Kidney (tissue), 22 donors: ENCODE measurements at places on chromosomes 3 and 15.

GRCh38 chr15:101122266-101122665 is 129.6 kb downstream of the CHSY1 start:
- no peak for DNase-seq
- no peaks in the 10 kb centered on the region for H3K36me3 ChIP-seq
- no peaks in the 10 kb centered on the region for H3K4me1 ChIP-seq
- no peaks in the 10 kb centered on the region for H3K27me3 ChIP-seq

DNA sequence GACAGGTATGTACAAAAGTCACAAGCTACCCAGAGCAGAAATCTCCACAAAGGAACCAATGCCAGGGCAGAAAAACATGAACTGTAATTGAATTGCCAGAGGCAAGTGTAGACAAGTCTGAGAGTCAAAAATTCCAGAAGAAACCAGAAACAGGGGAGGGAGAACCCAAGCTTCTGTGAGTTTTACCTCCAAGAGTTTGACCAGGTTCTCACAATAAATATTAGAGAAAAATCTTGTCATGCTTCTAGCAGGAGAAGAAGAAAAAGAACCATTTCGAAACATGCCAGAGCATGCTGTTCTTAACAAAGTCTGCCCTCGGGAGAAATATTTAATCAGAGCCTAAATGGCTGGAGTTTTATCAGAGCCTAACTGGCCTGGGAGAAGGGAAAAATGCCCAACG is 32.5 kb upstream of the AP3B2 start:
- H3K36me3 ChIP-seq, result no peaks in the 10 kb centered on the region
- no peak for DNase-seq
- H3K27me3 ChIP-seq, result no peaks in the 10 kb centered on the region
- H3K27ac ChIP-seq, result no peak overlapping the region

DNA sequence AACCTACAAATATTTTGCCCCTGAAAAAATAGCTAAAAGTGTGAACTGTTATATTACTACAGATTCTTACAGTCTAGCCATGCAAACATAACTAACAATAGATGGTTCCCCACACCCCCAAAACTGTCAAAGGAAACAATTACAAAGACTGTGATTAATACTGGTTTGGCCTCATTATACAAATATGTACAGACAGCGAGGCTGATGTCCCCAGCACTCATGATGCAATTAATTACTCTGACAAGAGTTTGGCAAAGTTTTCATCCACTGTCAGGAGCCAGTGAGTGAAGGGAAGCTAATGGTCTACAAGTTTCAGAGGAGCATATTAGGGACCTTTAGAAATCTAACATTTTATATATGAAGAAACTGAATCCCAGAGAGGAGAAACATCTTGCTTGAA is 61.0 kb downstream of the HMG20A start:
- DNase-seq, result no peak
- H3K4me3 ChIP-seq, result no peak overlapping the region
- H3K27ac ChIP-seq, result no peak overlapping the region
- H3K4me1 ChIP-seq, result peaks cover 2% of the 10 kb centered on the region
- no peaks in the 10 kb centered on the region for H3K27me3 ChIP-seq

GRCh38 chr15:49145651-49146609 is 9.5 kb downstream of the COPS2 start:
- no peaks in the 10 kb centered on the region for H3K27me3 ChIP-seq
- peaks cover 17% of the 10 kb centered on the region for H3K36me3 ChIP-seq
- H3K4me1 ChIP-seq, result no peaks in the 10 kb centered on the region
- no peak overlapping the region for H3K27ac ChIP-seq

GRCh38 chr3:14824646-14825045 is 5.9 kb downstream of the FGD5 start:
- no peak overlapping the region for H3K4me3 ChIP-seq
- no peaks in the 10 kb centered on the region for H3K4me1 ChIP-seq
- no peaks in the 10 kb centered on the region for H3K27me3 ChIP-seq
- no peak overlapping the region for H3K27ac ChIP-seq

DNA sequence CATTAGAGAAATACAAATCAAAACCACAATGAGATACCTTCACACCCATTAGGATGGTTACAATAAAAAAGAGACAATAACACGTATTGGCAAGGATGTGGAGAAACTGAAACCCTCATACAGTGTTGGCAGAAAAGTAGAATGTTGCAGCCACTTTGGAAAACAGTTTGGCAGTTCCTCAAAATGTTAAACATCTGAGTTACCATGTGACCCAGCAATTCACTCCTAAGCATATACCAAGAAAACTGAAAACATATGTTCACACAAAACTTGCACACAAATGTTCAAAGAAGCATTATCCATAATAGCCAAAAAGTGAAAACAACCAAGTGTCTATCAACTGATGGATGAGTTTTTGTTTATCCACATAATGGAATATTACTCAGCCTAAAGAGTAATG is 166.9 kb upstream of the FAM3D start:
- no peaks in the 10 kb centered on the region for H3K4me1 ChIP-seq
- no peak overlapping the region for H3K4me3 ChIP-seq
- no peaks in the 10 kb centered on the region for H3K27me3 ChIP-seq
- no peak overlapping the region for H3K27ac ChIP-seq
- no peak for DNase-seq
